ENCODE measurements at places on chromosomes 3 and 15.

- no peak for DNase-seq
These were observed 231.0 kb upstream of the TLE3 start for GRCh38 chr15:70328679-70329115.

DNA sequence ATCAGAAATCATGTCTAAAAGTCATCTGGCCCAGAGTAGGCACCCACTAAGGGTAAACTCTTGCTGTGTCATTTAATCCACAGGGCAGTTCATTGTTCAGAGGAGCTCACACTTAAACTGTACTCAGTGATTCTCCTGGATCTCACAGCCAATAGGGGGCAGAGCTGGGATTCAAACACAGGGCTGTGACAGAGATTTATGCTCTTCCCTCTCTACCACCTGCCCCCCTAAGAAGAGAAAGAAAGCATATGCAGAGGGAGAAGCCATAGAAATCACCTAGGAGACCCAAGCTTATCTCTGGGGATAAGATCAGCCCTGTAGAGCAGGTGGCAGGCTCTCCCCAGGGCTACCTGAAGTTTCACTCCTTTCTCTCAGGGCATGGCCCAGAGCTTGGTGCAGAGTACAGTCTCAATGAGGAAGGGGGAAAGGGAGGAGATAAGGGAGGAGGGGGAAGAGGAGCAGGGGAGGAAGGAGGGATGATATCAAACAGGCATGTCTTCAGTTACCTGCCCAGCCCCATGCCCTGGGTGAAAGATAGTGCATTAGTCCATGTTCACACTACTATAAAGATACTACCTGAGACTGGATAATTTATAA lies 51.8 kb upstream of the ADPGK start:
- no peak for DNase-seq

DNA sequence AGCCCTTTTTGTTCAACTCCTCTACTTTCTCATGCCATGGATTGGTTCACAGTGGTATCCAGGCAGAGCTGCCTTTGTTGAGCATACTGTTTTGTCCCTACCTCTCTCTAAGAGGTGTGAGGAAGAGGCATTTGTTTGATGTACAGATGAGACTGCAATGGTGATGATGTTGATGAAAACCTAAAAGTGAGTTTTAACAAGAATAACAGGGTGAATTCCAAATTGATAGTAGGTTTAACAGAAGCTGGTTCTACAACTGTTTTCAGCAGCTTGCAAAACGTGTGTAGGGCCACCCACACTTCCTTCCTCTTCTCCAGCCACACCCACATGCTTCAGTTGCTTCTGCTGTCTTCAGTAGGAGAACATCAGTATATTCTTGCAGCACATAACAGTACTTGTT lies 10.2 kb downstream of the SNRK start:
- DNase-seq = no peak

- DNase-seq = no peak
These were observed 30.3 kb downstream of the CX3CR1 start for GRCh38 chr3:39249453-39250115.

GRCh38 chr15:39609166-39609916 lies 28.5 kb downstream of the THBS1 start:
- DNase-seq = no peak

- DNase-seq = no peak
These were observed 804.6 kb downstream of the EPHA3 start for GRCh38 chr3:89912031-89912430.

GRCh38 chr15:72604794-72605193 lies 49.7 kb upstream of the GOLGA6B start:
- DNase-seq = no peak

GRCh38 chr3:197881970-197882338 lies 68.0 kb upstream of the RPL35A start:
- no peak for DNase-seq

- no peak for DNase-seq
These were observed 95.1 kb downstream of the IL1RAP start for GRCh38 chr3:190608850-190609589.

- DNase-seq = no peak
These were observed 55.6 kb downstream of the LYSMD4 start for GRCh38 chr15:99677540-99678134.

GRCh38 chr3:45552031-45552793 lies 42.3 kb upstream of the LIMD1 start:
- DNase-seq = no peak

- DNase-seq = no peak
These were observed 220.3 kb upstream of the TPM1 start for GRCh38 chr15:62822228-62822627.

DNA sequence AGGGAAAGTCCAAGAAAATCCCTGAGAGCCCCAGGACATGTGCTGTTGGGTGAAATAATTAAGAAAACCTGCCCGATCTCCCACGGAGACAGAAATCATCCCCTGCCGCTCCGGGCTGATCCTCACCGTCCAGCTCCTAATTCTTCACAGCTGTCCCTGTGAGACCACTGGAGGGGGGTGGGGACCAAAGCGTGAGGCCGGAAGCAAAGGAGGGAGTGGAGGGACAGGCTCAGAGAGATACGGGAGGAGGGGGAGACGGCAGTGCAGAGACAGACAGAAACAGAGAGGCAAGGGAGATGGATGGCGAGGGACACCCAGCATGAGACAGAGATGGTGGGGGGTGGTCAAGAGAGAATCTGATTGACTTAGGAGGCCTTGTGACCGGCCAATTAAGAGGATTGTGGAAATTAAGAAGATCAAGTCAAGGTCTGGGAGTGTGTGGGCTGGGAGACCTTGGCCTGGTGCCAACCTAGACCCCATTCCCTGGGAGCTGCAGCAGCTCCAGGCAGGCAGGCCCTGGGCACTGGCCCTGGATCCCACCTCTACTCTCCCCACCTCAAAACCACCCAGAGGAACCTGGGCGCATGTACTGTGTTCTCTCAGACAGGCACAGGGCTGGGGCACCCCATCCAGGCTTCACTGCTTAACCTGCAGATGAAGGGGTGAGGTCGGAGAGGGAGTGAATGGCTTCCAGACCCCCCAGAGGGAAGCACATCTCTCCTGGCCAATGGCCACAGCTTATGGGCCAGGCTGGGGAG lies 113.2 kb upstream of the ALDH1A3 start:
- DNase-seq = no peak

- DNase-seq = no peak
These were observed 340.2 kb downstream of the ROBO2 start for GRCh38 chr3:77380136-77380535.

DNA sequence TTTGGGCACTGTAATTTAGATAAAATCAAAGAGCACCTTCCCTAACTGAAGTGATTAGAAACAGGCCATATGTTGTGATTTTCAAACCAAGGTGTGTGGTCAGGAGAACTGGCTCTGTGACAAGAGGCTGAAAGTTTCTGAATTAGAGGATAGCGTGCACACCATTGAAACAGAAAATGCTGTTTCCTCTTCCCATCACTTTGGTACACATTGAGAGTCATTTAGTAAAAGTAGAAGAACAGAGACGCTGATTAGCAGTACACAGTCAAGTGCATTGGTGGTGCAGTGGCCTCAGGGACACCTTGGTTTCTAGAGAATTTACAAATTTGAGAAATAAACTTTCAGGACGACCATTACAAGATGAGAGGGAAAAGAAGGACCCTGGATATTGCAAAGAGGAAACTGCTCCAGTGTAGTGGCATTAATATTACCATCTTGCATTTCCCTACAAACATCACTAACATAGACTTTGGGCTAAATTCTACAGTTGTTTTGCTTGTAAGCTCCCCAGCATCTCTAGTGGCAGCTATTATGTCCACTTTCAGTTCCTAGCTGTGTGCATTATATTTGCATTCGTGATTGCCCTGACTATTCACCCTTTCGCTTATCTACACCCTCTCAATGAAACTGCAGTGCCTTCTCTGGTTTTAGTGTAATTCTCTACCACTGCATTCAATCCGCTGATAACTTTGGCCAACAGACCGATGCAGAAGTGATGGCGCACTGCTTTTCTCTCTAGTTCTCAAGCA lies 728.1 kb upstream of the GRM7 start:
- no peak for DNase-seq

DNA sequence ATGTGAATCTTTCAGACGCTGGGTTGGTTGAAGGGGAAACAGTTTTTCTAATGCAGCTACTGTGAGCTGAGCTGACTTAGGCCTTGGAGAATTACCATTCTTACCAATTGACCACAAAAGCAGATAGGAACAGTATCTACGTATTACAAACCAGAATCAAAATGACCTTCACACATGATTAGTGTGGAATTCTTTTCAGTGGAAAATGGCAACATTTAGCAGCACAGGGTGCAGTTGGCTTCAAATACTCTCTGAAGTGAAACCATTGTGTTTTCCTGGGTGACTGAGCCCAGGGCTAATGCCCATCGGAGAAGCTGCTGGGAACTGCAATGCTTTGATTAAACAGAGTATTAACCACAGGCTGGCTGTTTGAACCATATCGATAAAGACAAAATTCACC lies 40.2 kb upstream of the GOLGA8J start:
- no peak for DNase-seq

DNA sequence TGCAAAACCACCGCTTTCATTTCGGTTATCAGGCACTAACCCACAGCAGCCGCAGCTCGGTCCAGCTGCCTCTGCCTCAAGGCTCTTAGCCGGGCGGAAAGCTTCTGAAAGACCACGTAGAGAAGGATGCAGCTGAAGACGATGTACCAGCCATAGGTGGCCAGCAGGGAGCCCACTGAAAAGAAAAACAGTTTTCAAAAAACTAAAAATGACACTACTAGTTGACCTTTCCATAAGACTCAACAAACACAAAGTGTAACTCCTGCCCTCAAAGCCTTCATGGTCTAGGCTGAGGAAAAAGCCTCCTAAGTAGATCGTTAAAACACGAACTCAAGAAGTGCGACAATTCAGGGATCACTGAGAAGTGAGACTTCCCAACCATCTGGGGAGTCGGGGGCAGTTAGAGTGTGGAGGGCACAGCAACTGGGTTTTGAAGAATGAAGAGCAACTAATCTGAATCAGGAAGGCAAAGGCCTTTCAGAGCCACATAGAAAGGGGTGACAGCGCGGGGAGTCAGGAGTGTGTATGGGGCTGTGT lies 716 bp downstream of the SELENOS start:
- no peak for DNase-seq

DNA sequence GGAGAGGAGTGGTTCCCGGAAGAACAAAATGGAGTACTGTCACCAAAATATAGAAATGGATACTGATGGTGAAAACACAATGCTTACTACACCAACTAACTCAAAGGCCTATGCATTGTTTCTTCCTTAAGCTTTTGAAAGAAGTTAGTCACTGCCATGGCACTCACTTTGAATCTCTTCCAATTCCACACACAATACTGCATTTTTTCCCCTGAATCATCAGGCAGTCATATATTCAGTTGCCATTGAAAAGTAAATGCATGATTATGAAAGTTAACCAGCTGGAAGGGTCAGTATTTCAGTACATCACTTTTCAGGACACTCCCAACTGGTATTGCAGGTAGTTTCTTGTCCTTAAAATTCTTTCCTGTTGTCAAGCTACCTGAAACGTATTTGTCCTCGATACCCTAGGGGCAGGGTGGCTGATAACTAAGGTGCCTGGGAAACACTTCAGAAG lies 9.0 kb upstream of the LRRFIP2 start:
- DNase-seq = no peak

GRCh38 chr3:136186846-136187245 lies 9.3 kb downstream of the MSL2 start:
- no peak for DNase-seq

GRCh38 chr3:195034101-195034500 lies 236.9 kb downstream of the XXYLT1 start:
- no peak for DNase-seq

GRCh38 chr3:148202386-148202785 lies 495.3 kb upstream of the AGTR1 start:
- DNase-seq = no peak

GRCh38 chr3:30612437-30613132 lies 6.2 kb downstream of the TGFBR2 start:
- no peak for DNase-seq
